ENCODE measurements at places on chromosomes 6 and 20.

DNA sequence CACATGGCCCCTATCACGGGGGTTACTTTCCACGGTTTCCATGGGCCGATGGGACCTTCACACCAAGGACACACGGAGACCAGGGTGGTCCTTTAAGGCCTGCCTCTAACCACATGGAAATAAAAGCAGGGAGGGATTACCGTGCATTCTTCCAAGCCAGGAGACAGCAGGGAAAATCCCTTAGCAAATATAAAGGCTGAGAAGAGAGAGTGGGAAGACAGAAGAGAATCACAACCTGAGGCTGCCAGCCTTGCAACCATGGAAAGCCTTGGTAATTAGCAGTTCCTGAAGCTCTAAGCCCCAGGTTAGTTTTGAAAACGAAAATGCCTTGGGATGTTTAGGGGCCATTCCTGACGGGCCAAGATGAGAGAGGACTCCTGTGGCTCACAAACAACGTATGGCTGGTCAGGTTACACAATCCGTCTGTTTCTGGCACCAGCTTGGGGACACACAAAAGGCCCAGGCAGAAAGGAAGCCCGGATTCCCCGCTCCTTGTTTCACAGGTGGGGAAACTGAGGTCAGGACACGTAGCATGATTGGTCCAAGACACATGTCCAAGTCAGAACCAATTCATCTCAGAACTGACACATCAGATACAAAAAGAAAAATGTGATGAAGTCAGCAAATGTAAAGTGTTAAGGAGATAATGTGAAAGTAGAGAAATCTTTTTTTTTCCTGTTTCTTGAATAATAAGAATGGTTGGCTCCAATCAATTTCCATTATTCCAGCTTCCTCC lies 2.8 kb downstream of the PREX1 start:
- DNase-seq = no peak

GRCh38 chr20:54550776-54551396 lies 75.5 kb downstream of the DOK5 start:
- no peak for DNase-seq

- peak; percentile 81 for DNase-seq
These were observed 171.2 kb upstream of the BMP5 start for GRCh38 chr6:56046576-56046975.

GRCh38 chr6:161348628-161348994 lies 74.8 kb upstream of the AGPAT4 start:
- DNase-seq = no peak

- no peak for DNase-seq
These were observed 74.6 kb upstream of the CD93 start for GRCh38 chr20:23160536-23161243.

DNA sequence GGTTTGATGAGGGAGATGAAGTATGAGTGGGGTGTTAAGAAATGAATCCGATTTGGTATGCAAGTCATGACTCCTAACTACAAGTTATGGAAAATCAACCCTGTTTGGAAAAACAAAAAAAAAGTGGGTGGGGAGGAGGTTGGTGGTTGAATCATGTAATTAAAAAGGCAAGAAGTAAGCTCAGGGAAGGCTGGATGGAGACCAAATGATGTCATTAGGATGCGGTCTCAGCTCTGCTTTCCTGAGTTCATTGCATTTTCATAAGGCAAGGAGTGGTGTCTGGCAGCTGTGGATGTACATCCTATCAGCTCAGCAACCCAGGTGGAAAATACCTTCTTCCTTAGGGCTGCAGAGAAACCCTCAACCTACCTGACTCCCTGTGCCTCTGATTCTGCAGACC lies 60.4 kb upstream of the AKAP12 start:
- DNase-seq = no peak

DNA sequence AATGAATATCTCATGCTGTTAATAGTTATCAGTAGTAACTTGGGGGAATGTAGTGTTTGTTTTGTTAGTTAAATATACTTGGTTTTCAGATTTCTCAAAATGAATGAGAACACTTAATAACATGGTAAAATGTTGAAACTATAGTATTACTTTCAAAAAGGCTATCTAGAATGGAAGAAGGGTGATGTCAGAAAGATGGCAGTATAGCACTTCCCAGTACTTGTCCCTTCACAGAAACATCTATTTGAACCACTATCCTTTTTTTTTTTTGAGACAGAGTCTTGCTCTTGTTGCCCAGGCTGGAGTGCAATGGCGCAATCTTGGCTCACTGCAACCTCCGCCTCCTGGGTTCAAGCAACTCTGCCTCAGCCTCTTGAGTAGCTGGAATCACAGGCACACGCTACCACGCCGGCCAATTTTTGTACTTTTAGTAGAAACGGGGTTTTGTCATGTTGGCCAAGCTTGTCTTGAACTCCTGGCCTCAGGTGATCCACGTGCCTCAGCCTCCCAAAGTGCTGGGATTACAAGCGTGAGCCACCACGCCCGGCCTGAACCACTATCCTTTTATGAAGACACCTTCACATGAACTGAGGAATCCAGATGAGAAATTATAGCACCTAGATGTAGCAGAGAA lies 4.7 kb upstream of the ECHDC1 start:
- DNase-seq = no peak

- DNase-seq = no peak
These were observed 36.8 kb downstream of the PPP1R3G start for GRCh38 chr6:5121956-5122355.

- DNase-seq = no peak
These were observed 97.9 kb downstream of the ISM1 start for GRCh38 chr20:13318871-13319521.

- DNase-seq = no peak
These were observed 107.7 kb downstream of the JPH2 start for GRCh38 chr20:44079291-44079690.

Measured in PC-9 (cell line).